ENCODE measurements at places on chromosomes 12 and 14. TPM values are rescaled to one million over a fixed set of nuclear protein-coding genes. Genes with fewer than 3 reads are reported as not detected.

POMT2 gene
- 12.1 TPM for total RNA-seq

ESRRB gene
- total RNA-seq, result not detected

PRH2 gene
- not detected for total RNA-seq

AKAP5 gene
- total RNA-seq, result 0.55 TPM

NPAS3 gene
- not detected for total RNA-seq

- no peak for DNase-seq
Observed at GRCh38 chr14:55514819-55515490, 65.1 kb upstream of the KTN1 start.

GRCh38 chr12:88235183-88235833 is 93.2 kb downstream of the TMTC3 start:
- DNase-seq, result no peak

DNA sequence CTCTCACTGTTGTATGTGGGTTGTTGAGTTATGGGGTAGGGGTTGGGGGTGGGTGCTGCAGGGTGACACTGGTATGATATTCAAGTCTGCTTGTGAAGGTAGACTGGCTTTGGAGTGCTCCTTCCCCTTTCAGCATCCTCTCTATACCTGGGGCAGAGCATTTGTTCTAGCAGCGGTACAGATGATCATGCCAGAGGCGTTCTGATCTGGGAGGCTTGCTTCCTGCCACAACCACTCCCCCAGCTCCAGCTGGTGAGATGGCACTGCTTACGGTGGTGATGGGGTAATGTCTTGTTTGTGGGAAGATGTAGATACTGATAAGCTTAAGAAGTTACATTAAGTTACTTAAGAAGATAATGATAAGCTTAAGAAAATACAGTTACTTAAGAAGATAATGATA is 131.8 kb downstream of the ERC1 start:
- peak; percentile 75 for DNase-seq

DNA sequence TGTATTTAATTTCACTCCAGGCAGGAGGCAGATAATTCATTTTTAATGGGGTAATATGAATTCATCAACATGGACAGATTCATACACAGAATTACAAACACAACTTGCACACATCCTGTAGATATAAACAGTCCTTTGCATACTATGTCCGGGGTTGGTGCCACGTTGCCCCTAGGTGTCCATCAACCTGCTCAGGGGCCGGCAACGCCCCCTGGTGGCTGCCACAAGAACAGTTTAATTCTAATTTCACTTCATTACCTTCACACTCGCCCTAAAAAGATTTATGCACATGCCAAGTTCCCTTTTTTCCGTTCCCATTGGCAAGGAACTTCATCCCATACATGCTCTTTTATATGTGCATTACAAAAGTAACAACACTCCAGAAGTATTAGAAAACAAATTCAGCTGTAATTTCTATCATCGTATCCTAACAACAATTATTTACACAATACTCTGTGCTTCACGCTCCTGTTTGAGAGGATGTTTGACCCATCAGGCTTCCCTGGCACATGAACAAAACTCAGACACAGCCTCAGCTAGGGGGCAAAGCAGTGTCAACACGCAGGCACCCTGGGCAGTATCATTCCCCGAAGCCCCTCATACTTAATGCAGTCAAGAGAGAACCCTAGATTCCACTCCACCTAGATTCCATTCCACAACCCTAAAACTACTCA is 15.5 kb downstream of the MANSC1 start:
- peak; percentile 22 for DNase-seq

DNA sequence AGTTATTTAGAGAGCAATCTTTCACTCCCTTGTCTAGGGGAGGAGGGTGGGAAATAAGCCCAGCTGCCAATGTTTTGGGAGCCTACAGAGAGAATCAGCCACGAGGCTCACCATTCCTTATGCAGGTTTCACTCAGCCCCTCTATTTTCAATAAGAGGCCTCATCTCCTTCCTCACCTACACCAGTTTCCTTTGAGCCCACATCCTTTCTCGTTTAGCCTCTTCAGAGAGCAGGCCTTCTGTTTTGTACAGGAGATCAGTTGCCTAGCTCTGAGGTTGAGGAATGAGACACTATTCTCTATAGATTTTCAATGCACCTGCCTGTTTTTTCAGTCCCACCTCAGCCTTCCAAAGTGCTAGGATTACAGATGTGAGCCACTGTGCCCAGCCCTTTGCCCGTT is 17.9 kb downstream of the SNAPC1 start:
- peak; percentile 8 for DNase-seq

- DNase-seq, result no peak
Observed at GRCh38 chr14:90987140-90987539, 73.3 kb downstream of the RPS6KA5 start.

- no peak for DNase-seq
Observed at GRCh38 chr14:64114166-64114565, 180.0 kb downstream of the ESR2 start.
